CD4-positive, alpha-beta T cell (primary cell): ENCODE measurements at places on chromosomes 2 and 18. TPM values are rescaled to one million over a fixed set of nuclear protein-coding genes. Genes with fewer than 3 reads are reported as not detected.

GRCh38 chr2:237326266-237327171, 87.4 kb downstream of the COL6A3 start:
- DNase-seq, result no peak

Gene CNTNAP5
- not detected for total RNA-seq

DNA sequence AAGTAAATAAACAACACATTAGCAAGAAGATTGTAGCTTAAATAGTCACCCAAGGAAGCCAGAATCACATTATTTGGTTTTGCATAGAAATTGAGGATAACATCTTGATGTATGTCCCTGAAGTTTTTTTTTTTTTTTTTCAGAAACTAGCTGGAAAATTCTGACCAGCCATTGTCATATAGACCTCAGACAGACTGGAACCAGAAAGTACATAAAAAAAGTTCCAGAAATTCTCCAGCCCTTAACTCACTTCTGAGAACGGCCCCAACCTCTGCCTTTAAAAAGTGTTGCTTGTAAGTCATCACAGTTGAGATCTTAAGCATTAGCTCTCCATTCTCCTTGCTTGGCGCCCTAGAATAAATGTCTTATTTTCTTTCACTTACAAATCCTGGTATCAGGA, 350.5 kb downstream of the CCDC85A start:
- no peak for DNase-seq

Gene KCNG2
- not detected for total RNA-seq

GRCh38 chr2:109189751-109190150, 60.7 kb downstream of the SH3RF3 start:
- no peak for DNase-seq

GRCh38 chr2:216648105-216648504, 14.9 kb downstream of the IGFBP2 start:
- DNase-seq, result no peak

DNA sequence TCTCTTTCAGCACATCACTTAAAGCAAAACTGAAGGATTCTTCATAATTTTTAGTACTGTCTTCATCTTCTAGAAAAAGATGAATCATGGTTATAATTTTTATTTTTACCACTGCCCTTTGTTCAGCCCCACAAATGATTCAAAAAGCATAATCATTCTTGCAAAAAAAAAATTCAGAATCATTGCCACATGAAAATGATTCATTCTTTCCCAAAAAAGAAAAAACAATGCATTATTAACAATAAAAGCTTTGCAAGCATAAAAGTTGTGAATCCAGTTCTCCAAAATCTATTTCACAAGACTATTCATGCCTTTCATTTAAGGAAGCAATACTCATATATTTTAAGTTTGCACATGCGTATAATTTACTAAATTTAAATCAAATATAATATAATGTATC, 204.8 kb downstream of the RBM43 start:
- no peak for DNase-seq

GRCh38 chr2:105867587-105867986, 122.9 kb downstream of the NCK2 start:
- DNase-seq, result no peak

DNA sequence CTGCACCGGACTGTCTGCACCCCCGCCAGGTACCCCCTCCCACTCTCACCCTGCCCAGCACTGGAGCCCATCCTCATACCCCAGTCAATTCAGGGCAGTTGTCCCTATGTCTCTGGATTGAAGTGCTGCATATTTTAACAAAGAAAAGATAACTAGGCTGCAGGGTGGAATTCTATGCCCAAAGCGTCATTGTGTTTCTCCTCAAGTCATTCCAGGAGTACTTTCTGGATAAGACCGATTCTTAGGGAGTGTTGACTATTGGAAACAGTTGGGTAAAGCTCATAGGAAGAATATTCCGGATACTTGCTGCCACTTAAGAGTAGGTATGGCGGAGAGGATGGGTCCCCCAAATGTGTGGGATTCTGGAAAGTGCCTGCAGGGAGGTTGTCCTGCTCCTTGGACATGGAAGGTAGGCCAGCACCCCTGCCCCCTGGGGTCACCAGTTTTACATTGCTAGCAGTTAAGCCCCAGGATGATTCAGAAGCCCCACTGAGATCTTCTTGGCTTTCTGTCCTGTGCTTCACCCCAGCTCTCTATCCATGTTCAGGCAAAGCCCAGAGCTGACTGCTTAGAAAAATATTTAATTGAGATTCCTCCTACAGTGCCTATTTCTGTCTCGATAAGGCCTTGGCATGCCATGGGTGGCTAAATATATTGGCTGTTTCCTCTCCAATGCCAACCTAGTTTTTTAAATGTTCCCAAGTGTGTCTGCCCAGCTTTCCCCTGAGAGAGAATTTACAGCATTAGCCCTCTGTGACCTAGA, 48.2 kb downstream of the RPL37A start:
- no peak for DNase-seq

DNA sequence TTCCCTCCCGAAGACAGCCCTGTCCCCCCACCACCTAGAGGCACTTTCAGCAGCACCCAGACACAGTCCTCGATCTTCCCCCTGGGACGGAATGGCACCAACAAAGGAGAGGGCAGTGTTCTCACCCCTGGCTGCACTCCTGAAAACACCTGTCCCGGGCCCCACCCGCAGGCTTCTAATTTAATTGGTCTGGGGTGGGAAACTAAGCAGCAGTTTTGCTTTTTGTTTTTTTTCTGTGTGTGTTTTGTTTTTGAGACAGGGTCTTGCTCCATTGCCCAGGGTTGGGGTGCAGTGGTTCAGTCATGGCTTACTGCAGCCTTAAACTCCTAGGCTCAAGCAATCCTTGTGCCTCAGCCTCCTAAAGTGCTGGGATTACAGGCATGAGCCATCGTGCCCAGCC, 38.4 kb upstream of the REL start:
- DNase-seq, result no peak

DNA sequence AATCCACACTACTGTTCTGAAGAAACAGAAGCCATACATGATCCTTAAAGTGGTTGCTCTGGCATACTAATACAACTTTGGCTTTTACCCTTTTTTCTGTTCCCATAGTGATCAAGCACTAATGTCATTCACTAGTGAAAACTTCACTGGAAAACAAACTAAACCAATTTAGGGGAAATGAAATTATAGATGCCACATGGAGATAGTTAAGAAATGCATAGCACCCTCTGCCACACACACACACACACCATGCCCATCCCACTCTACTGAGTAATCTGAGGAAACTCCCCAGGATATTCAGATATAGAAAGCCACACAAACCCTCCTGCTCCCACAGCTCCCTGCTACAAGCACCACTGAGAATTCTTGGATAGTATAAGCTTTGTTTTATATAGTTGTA, 39.1 kb downstream of the SLC3A1 start:
- no peak for DNase-seq

Gene IL36B
- not detected for total RNA-seq

DNA sequence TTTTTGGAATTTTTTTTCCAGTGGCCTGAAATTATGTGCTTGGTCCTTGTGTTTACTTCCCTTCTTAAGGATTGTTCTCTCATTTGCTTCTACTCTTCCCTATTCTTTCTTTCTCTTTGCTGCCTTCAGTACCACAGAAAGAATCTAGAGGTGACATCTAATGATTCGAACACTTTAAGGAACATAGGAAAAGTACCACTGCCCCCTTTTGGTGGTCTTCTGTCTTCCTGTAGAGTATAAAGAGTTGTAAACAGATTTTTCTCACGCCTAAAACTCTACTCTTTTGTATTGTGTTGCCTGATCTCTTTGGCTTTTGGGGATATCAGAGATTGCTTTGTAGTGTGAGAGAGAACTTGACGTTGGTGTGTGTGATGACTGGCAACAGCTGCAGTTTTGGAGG, 7.0 kb upstream of the SCTR start:
- DNase-seq, result no peak

- no peak for DNase-seq
Measured at GRCh38 chr18:68940039-68940438, 142.2 kb downstream of the CCDC102B start.

- no peak for DNase-seq
Measured at GRCh38 chr2:142010477-142011270, 120.1 kb downstream of the LRP1B start.
